Mesenteric fat pad (tissue), 1 donor: ENCODE measurements at places on chromosomes 2 and 18. TPM values are rescaled to one million over a fixed set of nuclear protein-coding genes. Genes with fewer than 3 reads are reported as not detected.

DNA sequence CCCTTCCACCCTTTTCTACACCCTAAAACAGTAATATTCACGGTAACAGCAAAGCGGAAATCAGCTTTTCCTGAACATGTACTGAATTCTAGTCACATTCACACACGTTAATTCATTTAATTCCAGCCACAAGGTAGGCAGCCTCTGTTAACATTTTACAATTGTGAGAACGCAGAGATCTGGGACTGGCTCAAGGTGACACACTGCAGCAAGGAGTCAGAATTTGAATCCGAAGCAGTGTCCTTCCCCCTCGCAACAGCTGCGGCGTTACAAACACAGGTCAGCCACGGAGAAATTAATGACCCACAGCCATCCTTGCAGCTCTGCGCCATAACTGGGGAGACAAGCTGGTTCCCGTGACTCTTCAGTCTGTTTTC is 818 bp upstream of the SLC20A1 start:
- DNase-seq, result no peak

DNA sequence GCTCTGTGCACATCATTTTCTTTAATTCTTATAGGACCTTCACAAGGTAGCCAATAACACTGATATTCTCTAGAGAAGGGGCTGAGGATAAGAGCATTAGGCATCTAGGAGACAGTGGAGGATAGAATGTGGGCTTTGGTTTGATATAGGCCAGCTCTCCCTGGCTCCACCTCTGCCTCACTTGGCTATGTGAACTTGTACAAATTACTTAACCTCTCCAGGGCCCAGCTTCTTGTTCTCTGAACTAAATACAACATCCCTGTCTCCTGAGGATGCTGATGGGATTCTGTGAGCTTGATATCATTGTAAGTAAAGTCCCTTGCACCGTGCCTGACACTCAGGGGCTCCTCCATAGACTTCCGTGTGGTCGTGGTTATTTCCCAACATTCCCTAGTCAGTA is 87.3 kb downstream of the ACOXL start:
- no peak for DNase-seq

DNA sequence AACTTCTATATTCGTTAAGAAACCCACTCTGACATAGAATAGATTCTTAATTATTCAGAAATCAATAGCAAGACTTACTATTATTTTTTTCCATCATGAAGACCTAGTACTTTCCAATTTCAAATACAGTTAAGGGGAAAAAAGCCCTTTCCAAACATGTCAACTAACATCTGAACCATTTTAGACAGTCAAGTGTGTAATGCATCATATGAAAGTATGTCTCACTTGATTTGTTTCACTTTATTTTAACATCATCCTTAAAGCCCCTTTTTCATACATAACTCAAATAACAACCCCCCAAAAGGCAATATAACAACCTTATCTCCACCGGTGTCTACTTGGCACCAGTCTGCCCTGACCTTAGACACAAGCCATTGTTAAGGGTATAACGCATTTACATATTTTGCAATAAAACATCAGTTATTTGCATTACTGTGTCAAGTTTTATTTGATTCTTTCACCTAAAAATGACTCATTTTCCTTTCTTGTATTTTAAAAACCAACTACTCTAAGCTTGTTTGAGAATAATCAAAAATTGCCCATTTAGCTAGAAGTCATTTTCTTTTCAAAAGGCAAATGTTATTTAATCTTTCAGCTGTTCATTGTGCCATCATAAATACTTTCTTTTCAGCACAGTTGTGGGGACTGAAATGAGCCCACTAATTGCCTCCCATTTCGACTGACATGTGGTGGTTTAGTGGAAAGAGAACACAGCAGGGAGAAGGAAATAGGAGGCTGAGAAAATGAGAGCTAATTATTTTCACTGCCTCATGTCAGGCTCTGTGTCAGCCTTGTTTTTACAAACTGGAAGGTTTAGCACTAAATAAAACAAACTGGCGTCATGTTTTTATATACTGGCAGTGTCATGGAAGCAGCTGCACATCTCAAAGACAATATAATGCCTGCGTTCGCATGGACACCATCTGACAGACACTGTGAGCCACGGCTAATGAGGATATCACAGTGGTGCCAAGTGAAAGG is 104.7 kb upstream of the CDCA7 start:
- no peak for DNase-seq

DNA sequence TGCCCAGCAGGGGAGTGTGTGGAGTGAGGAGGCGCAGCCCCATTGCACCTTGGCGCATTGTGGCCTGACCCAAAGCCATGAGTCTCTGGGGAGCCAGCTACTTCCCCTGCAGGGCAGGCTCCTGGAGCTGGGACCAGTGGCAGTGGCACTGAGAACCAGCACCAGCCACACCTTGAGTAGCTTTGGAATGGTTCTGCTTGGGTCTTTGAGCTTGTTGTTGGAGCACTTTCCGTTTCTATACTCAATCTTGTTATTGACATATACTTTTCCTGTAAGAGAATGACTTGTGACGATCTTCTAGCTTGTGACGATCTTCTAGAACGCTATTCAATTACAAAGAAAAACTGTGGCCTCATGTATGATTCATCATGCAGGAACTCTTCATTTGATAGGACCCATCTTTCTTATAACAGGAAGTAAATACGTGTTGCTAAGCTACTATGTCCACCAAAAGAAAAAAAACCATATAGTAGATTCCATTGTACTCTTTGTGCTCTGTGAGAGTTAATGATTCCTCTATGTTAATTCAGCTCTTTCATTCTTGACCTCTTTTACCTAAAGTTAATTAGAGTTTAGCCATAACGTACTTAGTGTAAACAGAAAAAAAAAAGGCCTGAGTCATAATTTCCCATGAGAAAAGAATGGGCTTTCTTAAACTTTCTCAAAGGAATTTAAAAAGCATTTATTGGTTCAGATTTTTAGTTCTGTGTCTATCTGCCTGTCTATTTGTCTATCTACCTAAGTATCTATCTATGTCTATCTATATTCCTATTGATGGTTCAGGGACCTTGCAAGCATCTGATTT is 113.1 kb downstream of the GATA6 start:
- no peak for DNase-seq

- no peak for DNase-seq
Measured at GRCh38 chr18:39561126-39561525, 1995.5 kb upstream of the CELF4 start.

The CTIF gene
- 196 TPM for total RNA-seq

The BOK gene
- 115 TPM for total RNA-seq

The TMEM37 gene
- total RNA-seq, result 56.4 TPM

The IGFBP2 gene
- total RNA-seq, result 59.9 TPM

The FAM228B gene
- 27.4 TPM for total RNA-seq
